NCI-H2029 treated with DMSO at 0.1 percent for 48 hours (cell line): ENCODE measurements at places on chromosomes 1 and 21.

DNA sequence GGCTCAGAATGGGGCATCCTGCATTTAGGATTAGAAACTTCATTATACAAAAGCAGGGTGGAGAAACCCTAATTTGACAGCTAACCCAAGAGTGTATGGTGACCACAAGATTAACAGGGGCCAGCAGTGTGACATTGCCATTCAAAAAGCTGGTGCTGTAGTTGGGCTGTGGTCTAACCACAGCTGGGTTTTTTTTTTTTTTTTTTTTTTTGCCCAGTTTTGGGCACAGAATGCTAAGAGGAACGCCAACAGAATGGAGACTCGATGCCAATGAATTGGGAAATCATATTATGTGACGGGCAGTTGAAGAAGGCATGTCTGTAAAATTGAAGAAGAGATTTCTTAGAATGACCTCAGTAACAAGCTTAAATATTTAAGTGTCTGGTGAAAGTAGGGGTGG is 58.4 kb downstream of the NFIA start:
- no peak for DNase-seq

- DNase-seq: peak; percentile 9
Observed at GRCh38 chr21:34836103-34836932, 167.5 kb downstream of the CLIC6 start.

GRCh38 chr1:86195281-86195680 is 38.7 kb upstream of the COL24A1 start:
- DNase-seq: no peak

GRCh38 chr1:156582388-156583017 is 3.0 kb downstream of the TTC24 start:
- no peak for DNase-seq

DNA sequence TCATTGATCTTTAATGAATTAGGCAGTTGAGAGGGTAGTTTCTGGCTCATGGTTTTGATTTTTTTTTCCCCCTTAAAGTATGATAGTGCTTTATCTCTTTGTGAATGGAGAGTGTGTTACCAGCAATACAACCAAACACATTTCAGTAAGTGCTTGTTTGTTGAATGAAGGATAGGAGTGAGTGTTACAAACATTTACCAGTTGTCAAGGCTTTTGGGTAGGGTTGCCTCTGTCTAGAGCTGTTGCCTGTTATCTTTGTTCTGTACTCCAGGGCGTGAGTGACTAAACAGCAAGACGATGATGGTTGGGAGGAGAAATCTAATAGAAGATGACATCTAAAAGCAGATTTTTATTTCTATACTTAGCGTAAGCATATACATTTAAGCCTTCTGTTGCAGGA is 21.5 kb downstream of the MAP3K7CL start:
- no peak for DNase-seq

GRCh38 chr1:72037745-72038343 is 244.5 kb downstream of the NEGR1 start:
- peak; percentile 16 for DNase-seq
